ENCODE measurements at places on chromosomes 4 and X.
A peak's percentile ranks its signal among the peaks of the same experiment; 100 is the strongest.

- DNase-seq = no peak
These were observed 590 bp downstream of the GABRA2 start for GRCh38 chr4:46389301-46389775.

- no peak for DNase-seq
These were observed 16.4 kb downstream of the BANK1 start for GRCh38 chr4:101806914-101807313.

GRCh38 chr4:15996773-15997172 lies 33.8 kb upstream of the FGFBP2 start:
- DNase-seq = no peak

GRCh38 chr4:8297141-8297601 lies 27.6 kb downstream of the HTRA3 start:
- no peak for DNase-seq

DNA sequence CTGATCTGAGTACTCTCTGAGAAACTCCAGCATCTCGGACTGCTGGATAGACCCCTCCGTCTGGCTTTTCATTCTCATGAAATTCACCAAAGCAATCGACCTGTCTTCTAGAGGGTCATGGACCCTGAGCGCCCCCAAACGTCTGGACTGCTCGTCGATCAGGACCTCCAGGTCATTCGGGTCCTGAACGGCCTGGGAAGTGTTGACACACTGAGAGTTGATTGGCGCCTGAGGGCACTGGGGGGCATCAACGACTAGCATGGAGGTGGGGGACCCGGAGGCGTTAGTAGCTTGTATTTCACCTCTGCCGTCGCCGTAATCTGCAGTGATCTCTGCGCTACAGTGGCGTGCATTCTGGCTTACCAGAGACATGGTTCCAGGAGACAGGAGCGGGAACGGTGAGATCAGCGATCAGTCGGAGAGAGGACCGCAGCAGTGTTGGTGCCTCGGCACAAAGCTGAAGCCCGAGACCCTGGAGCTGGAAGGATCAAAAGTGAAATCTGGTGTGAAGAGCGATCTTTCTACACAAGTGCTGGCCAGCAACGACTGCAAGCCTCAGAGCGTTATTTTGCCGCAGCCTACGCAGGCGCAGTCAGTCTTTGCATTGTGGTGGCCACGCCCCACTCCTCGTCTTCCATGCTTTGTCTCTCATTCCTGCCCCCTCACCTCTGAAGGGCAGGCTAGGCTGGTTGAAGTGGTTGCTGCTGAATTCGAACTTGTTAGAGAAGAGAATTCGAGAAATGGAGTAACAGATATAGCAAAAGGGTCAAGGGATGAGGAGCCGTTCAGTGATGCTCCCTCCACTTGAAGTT lies at the start of gene MAGEE2:
Gene MAGEE2 (minus strand): TSS at position 575 of the 812 bp plus-strand sequence. CDS start 203 bp downstream, at position 372.
- DNase-seq = peak; percentile 6

DNA sequence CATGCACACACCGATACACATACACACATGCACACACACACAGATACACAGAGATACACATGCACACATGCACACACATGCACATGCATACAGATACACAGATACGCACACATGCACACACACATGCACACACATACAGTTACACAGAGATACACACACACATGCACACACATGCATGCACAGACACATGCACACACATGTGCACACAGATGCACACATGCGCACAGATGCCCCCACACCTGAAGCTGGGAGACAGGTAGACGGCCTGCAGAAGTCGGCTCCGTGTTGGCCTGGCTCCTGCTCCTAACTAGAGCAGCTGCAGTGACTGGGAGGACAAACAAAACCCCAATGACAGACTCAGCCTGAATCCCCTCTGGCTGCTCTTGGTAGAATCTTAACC lies 46.8 kb downstream of the PSAPL1 start:
- DNase-seq = no peak

- no peak for DNase-seq
These were observed 768.8 kb downstream of the STPG2 start for GRCh38 chr4:97374526-97374925.

DNA sequence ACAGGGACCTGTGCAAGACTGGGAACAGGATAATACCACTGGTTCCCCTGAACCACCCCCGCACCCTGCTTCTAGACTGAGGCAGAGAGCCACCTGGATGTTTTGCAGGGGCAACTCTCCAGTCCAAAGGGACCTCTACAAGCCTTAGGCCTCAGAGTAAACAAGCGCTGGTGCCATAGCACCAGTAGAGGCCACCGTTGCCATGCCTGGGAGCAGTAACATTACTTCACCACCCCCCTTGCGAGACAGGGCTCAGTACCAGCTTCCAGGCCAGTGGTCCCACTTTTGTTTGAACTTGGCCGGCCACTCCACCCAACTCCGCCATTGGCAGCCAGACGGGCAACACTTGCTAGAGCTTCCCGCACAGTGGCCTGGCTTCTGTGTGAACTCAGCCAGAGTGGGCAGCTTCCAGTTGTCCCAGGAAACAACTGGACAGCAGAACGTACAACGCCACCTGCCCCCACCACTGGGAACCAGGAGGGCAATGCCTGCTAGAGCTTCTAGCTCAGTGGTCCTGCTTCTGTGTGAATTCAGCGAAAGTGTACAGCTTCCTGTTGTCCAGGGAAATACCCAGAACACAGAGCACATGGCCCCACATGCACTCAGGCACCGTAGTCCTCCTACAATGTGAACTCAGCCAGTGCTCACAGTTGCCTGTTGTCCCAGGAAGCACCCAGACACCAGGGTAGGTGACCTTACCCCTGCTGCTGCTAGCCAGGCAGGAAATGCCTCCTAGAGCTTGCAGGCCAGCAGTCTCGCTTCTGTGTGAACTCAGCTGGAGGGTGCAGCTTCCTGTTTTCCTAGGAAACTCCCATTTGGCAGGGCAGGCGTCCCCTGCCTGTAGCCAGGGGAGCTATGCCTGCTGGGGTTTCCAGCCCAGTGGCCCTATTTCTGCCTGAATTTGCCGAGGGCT lies 39.9 kb upstream of the PCDH19 start:
- DNase-seq = no peak

DNA sequence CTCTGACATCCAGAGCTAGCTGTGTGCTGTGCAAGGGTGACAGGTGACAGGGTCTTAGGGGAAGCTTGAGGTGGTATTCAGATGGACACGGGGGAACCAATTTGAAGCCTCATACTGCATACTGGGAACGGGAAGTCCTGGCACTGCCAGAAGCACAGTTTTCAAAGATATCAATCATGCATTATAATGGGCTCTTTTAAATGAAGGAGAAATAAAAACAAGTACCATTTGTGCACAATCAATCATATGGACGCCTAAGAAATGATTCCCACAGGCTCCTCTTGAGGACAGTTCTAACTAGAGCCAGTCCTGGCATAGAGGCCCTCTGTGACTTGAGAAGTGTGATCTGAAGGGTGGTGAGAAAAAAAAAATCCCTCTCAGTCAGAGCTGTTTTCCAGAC lies 50.9 kb downstream of the TSC22D3 start:
- DNase-seq = no peak

DNA sequence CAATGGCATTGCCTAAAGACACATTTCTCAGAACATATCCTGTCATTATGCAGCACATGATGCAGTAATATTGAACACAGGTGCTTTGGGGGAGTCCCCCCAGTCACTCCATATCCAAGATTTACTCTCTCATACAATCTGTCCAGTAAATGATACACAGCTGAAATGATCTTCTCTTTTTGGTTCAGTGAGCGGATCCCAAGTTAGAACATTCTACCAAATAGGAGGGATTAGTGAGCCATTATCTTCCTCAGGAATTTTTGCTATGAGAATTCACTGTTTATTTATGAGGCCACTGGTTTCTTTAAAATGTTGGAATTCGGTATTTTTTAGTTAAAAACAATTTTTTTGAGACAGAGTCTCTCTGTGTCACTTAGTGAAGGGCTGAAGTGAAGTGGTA lies 96.5 kb downstream of the TRAPPC11 start:
- no peak for DNase-seq

GRCh38 chr4:69497886-69498395 lies 2.2 kb upstream of the UGT2B4 start:
- no peak for DNase-seq

- no peak for DNase-seq
These were observed 49.2 kb downstream of the MFAP3L start for GRCh38 chr4:169976951-169977350.

- DNase-seq = no peak
These were observed 161.7 kb downstream of the EMCN start for GRCh38 chr4:100356172-100356571.

- DNase-seq = no peak
These were observed 11.2 kb downstream of the IGFBP7 start for GRCh38 chr4:57098941-57099340.

GRCh38 chr4:22901631-22902030 lies 208.9 kb downstream of the GBA3 start:
- DNase-seq = no peak

GRCh38 chr4:6439120-6439762 lies 33.2 kb downstream of the PPP2R2C start:
- DNase-seq = no peak

GRCh38 chr4:6869944-6870343 lies 39.7 kb upstream of the TBC1D14 start:
- DNase-seq = no peak

GRCh38 chrX:31497086-31497485 lies 425.2 kb upstream of the FTHL17 start:
- DNase-seq = no peak

- DNase-seq = no peak
These were observed 418.6 kb downstream of the INPP4B start for GRCh38 chr4:142427456-142427855.

DNA sequence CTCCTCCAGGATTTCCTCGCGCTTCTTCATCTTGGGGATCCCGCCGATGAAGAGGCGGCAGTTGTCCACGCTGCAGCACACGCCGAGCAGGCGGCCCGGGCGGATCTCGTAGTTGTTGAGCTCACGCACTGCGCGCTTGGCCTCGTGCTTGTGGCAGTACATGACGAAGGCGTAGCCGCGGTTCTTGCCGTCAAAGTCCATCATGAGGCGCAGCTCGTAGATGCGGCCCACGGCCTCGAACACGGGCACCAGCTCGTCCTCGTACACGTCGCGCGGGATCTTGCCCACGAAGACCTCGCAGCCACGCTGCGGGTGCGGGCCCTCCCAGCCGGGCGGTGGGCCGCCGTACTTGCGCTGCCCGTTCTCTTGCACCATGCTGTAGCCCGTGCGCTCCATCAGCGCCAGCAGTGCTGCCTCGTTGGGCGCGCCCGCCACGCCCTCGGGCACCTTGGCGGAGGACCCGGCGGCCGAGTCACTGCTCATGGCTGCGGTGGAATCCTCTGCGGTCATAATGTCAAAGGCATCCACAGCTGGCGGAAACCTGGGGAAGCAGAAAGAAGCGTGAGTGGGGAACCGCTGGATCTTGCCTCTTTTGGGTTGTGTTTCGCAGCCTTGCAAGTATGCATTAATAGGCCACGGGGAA lies 103.4 kb downstream of the CHRNA9 start:
- DNase-seq = no peak
